ENCODE measurements at places on chromosomes 11 and 22.
A peak's percentile ranks its signal among the peaks of the same experiment; 100 is the strongest.

DNA sequence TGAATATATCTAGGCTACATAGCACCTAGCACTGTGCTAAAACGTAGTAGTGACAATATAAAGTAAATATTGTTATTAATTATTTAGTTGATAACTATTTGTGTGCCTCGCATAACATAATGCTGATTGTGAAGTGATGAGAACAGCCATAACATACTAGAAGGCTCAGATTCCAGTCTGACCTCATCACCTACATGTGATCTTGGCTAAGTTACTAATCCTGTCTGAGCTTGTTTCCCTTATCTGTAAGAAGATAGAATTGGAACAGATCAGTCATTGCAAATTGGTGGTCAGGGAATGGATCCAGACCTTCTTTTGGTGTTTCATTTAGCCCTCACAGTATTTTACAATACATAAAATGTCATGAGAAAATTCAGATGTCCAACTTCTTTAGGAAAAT lies 103.4 kb upstream of the SEZ6L start:
- DNase-seq, result no peak

DNA sequence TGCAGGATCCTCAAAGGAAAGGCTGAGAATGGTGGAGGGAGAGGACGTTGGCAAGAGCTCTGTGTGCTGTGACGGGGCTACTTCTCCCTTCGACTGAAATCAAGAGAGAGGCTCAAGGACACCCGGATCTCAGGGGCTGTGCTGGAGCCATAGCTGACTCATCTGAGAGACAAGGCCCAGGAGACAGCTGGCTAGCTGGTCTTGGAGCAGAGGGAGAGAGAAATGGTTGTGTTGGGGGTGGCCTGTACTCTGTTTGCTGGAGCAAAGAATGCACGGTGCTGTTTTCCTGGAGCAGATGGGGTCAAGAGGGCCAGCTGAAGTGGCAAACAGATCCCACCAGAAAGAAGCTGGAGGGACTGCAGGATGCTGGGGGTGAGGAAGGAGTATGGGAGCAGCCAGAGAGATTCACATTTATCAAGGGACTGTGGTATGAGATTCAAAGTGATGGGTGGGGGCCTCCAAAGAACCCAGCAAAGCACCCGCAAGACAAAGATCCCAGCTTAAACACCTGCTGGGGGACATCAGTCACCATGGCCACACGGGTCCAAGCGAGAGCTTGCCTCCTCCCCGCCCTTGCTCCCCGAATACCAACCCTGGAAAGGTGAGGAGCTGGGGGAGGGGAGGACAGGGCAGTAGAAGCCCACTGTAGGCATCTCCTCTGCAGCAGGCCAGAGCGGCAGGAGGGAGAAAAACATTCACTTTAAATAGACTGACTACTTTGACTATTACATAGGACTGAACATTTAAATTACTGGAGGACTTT lies 40.8 kb downstream of the MAP6 start:
- peak; percentile 41 for DNase-seq

DNA sequence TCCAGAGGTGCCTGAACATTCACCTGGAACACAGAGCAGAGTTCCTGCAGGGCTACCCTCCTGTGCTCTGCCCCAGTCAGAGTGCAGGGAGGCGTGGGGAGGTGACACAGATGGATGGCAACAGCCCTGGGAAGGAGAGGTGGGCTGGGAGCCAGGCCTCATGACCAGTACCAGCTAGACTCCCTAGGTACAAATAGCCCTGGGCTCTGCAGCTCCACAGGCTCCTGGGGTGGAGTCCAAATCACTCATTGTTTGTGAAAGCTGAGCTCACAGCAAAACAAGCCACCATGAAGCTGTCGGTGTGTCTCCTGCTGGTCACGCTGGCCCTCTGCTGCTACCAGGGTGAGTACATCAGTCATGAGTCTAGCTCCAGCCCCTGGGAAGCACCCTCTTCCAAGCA lies at the start of gene SCGB1D2:
SCGB1D2 (plus strand) TSS at position 219 of the 400 bp plus-strand sequence; CDS start at position 288, 69 bp downstream.
- DNase-seq, result no peak

GRCh38 chr22:36232715-36233401 lies 6.5 kb downstream of the APOL2 start:
- no peak for DNase-seq

GRCh38 chr22:41557401-41558240 lies 3.2 kb upstream of the CSDC2 start:
- DNase-seq, result peak; percentile 77

DNA sequence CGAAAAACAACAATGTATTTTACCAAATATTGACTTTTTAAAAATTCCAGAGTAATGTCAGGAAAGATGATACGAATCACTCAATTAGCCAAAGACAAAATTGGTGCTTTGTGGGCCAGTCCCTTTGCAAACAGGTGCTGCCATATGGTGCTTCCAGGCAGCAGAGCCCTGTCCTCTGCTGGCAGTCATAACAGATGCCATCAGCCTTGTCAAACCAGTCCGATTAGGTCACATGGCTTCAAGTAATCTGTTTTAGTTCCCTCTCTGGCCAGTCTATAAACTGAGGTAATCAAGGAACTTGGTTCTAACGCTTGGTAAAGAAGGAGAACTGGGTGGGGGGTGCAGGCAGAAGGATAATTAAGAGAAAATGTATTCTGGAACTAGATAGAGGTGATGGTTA lies 49.1 kb upstream of the CAPRIN1 start:
- no peak for DNase-seq

All from fibroblast of skin of back (primary cell).